ENCODE measurements at places on chromosomes 4 and X.

- DNase-seq = no peak
Measured at GRCh38 chr4:70994387-70995099, 1.1 kb downstream of the DCK start.

- DNase-seq = no peak
Measured at GRCh38 chr4:107008115-107008514, 28.0 kb downstream of the DKK2 start.

GRCh38 chrX:41236629-41237028 lies 97.3 kb upstream of the DDX3X start:
- DNase-seq = no peak

- no peak for DNase-seq
Measured at GRCh38 chrX:76026292-76026691, 146.6 kb upstream of the PBDC1 start.

- DNase-seq = no peak
Measured at GRCh38 chr4:8310306-8310705, 40.8 kb downstream of the HTRA3 start.

DNA sequence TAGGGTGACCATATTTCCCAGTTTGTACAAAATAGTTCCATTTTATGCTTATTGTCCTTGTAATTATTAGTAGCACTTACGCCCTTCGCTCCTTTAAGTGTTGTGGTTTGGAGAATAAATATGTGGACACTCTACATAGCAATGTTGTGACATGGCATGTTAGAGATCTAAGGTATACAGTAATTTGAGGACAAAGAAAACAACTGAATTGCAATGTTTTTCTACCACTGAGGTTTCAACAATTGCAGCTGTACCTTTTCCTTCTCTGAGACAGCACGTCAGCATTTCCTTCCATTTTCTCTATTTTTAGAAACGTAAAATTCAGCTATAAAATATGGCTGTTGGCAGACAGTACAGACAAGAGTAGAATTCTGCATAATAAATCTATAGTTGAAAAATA lies 323.1 kb downstream of the MAPK10 start:
- DNase-seq = no peak

DNA sequence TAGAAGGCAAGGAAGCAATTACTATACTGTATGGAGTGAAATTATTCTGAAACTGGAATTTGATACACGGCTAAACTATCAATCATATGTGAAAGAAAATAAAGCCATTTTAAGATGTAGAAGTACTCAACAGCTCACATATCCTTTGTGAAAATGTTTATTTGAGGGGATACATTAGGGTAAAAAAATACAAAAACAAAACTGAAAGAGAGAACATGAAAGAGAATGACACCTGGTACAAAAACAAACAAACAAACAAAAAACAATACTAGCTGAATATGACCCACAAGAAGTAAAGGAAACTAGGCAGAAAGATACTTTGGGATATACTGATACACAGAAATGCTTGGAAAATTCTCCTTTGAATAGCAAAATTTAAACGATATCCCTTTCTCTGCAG lies 20.8 kb upstream of the AREG start:
- no peak for DNase-seq
